Activated CD4-positive, alpha-beta memory T cell treated with anti-CD3 and anti-CD28 coated beads for 36 hours (primary cell): ENCODE measurements at places on chromosomes 7 and 10. TPM values are rescaled to one million over a fixed set of nuclear protein-coding genes. Genes with fewer than 3 reads are reported as not detected.

The FAM180A gene
- total RNA-seq = not detected

DNA sequence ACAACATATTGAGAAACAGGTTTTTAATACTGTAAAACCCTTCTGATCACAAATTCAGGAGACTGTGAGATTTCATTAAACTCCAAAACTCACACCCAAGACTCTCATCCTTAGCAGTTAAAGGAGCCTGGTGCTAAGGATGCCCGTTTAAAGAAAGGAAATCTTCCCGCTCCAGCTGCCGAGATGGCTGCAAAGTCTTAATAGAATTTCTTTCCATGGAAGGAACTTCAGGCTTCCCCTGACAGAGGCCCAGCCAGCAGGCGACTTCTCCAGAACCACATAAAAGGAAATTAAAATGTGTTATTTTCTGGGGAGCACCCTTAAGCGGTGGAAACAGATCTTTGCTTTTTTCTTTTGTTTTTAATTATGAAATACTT, 104.7 kb upstream of the CHST15 start:
- no peak for DNase-seq

DNA sequence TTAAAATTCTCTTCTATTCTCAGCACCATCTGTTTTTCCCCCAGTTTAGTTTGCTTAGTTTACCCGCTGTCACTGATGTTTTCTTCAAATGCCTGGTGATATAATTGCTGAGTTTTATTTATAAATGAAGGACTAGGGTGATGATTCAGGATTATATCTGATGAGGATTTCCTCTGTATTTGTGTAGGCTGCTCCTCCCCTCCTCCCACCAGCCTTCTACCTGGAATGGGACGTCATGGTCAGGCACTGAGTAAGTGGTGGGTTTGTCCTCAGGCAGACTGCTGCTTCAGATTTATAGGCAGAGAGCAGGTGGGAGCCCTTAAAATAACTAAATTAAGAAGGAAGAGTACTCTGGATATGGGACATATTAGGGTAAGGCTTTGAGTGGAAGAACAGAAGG, 35.8 kb downstream of the PALS2 start:
- no peak for DNase-seq

- no peak for DNase-seq
Measured at GRCh38 chr10:117562896-117563737, 20.6 kb downstream of the EMX2 start.

GRCh38 chr10:73404690-73405089, 9.2 kb downstream of the ANXA7 start:
- DNase-seq = no peak

GRCh38 chr10:102342958-102343357, 52.5 kb upstream of the NFKB2 start:
- no peak for DNase-seq

The BMPER gene
- not detected for total RNA-seq

GRCh38 chr7:72183835-72184234, 228.3 kb downstream of the CALN1 start:
- DNase-seq = no peak
